Right renal cortex interstitium (tissue), 3 donors: ENCODE measurements at places on chromosomes 2 and 18.

- no peak for DNase-seq
Measured at GRCh38 chr2:239736358-239737143, 288.6 kb downstream of the NDUFA10 start.

- DNase-seq = no peak
Measured at GRCh38 chr2:205675861-205676516, 6.3 kb upstream of the NRP2 start.

- no peak for DNase-seq
Measured at GRCh38 chr2:28166956-28167355, 225.7 kb upstream of the FOSL2 start.

DNA sequence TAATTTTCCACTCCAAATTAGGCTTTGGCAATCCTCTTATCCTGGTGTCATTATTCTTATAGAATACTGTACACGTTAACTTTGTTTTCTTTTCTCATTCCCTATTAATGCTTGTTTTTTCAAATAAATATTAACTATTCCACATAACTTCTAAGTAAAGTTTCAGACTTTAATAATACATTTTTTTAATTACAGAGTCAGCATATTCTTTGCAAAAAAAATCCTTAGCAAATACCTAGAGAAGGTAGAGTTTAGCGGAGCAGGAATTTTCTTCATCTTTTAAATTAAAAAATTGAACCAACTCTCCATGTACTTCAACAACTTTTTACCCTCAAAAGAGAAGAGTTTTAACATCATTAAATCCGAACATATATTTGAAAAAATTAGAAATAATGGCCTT is 45.2 kb downstream of the RPRM start:
- DNase-seq = no peak

DNA sequence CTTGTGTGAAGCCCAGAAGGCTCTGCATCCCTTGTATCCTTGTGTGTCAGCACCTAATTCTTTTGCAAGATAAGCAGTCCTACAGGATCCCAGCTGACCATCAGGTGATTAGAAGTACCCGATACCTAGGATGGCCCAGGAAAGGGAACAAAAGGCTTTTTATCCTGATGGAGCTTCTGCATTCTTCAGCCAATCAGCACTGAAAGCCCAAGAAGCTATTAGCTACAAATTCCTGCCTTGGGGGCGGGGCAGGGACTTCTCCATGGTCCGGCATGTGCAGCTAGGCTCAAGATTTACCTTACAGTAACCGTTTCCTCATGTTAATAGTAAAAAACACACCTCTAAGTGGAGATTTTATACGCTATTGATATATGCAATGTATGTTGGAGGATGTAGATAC is 264.6 kb upstream of the THUMPD2 start:
- DNase-seq = no peak

DNA sequence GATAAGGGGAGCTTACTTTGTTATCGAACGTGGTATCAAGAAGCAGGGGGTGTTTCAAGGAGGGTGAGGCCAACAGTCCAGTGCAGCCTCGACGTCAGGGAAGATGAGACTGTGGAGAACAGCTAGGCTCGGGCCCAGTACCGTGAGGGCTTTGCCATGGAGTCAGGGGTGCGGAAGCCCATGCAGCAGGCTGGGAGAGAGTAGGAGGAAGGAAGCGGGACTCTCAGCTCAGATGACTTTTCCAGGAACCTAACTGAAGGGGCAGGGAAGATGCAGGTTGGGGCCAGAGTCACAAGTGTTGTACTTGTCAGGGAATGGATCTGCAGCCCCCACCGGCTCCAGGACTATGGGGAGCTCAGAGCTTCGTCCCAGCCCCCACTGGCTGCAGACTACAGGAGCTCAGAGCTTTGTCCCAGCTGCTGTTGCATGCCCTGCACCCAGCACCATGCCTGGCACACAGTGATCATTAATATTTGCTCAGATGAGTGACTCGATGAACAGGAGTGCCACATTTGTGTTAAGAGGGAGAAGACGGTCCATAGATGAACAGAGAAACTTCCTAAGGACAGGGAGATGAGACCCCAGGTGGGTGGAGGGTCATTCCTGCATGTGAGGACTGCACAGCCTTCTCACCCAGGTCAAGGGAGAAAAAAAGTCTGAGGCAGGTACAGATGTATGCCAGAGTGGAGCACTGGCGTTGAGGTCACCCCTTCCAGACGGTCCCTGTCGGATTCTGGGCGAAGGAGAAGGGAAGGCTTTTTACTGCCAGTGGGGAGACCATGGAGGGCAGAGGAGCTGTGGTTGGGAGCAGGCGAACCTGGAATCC is 36.4 kb downstream of the PTGR3 start:
- no peak for DNase-seq

DNA sequence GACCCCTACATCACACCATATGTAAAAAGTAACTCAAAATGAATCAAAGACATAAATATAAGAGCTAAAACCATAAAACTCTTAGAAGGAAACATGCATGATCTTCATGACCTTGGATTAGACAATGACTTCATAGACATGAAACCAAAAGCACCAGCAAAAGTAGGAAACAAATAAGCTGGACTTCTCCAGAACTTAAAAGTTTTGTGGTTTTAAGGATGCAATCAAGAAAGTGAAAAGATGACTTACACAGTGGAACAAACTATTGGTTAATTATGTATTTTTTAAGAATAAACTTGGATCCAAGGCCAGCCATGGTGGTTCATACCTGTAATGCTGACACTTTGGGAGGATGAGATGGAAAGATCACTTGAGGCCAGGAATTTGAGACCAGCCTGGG is 150.2 kb downstream of the GALNT1 start:
- no peak for DNase-seq

GRCh38 chr2:239409976-239410375 is 9.2 kb upstream of the HDAC4 start:
- no peak for DNase-seq
